Inflammatory macrophage treated with lipopolysaccharide for 4 hours (primary cell): ENCODE measurements at places on chromosomes 5 and 9.

DNA sequence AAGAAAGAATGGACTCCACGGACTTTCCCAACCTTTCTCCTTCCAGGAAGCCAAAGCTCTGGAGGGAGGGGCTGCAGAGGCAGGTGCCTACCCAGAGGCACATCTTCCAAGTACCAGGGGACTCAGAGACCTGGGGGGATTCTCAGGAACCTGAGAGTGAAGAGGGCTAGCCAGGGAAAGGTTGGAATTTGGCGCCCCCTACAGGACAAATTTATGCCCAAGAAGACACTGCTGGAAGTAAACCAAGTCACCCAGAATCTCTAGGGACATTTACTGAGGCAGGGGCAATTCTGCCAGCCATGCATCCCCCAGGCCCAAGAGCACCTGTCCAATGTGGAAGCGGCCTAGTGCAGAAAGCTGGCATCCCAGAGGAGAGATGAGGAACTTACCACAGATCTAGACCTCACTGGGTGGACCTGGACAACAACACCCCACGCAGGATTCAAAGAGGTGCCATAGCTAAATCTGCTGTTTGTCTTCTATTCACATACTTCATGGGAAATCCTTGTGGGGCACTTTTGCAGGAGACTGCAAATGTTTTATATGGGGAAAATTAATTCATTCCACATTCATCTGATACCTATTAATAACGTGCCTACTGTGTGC is 25.9 kb upstream of the IDNK start:
- peak; percentile 23 for DNase-seq

DNA sequence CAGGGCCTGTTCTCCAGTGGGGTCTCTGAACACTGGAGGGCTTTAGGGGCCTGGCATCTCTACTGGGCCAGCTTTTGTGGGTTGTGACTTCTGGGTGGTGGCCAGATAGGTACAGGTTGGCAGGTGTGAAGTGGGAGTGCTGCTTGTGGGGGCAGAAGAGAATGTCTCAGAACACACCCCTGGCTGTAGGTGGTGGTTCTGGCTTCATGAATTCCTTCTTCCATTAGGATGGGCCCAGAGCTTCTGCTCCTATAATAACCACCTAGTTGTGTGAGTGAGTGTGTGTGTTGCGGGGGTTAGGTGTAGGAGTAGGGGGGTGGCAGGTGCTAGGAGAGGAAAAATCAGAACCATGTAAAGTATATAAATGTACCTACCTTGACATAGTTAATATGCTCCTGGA is 1.6 kb downstream of the PDZD2 start:
- DNase-seq = no peak

DNA sequence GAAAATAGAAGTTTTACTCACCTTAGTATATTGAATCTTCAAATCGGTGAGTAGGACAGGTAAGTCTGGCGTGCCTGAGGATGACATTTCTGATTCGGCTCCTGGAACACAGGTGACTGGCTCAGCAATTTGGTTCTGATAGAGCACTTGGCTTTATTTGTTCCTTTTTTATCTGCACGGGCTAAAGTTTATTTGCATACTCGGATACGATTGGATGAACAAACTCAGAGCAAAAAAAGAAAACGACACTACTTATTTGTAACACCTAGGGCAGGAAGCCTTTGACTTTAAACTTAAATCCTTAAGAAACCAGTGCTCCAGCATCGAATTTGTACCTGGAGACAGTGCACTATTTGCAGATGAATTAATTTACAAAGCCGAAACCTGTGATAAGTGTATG is at the start of gene ALDH1A1:
Gene ALDH1A1, minus strand, starts transcription at position 140 of the 400 bp plus-strand sequence. Its CDS starts 53 bp downstream, at position 87.
- peak; percentile 67 for DNase-seq

- DNase-seq = no peak
Measured at GRCh38 chr5:152465140-152465539, 60.1 kb upstream of the NMUR2 start.

DNA sequence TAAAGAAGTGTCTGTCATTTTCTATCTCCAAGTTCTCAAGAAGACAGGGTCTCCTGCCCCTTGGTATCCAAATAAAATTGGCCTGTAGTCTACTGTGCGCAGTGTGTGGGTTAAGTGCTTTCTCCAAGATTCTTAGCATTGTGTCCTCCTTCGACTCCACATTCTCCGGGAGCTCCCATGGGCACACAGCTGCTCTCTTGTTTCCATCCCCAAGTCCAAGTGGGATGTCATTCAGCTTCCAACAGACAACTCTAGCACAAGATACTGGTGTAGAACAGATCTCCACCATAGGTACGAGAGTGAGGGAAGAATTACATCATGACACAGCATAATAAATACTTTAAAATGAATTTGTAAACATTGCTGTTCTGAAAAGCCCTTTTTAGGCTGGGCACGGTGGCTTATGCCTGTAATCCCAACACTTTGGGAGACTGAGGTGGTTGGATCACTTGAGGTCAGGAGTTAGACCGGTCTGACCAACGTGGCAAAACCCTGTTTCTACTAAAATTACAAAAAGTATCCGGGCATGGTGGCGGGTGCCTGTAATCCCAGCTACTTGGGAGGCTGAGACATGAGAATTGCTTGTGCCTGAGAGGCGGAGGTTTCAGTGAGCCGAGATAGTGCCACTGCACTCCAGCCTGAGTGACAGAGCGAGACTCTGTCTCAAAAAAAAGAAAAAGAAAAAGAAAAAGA is 196.2 kb downstream of the C9orf152 start:
- no peak for DNase-seq

DNA sequence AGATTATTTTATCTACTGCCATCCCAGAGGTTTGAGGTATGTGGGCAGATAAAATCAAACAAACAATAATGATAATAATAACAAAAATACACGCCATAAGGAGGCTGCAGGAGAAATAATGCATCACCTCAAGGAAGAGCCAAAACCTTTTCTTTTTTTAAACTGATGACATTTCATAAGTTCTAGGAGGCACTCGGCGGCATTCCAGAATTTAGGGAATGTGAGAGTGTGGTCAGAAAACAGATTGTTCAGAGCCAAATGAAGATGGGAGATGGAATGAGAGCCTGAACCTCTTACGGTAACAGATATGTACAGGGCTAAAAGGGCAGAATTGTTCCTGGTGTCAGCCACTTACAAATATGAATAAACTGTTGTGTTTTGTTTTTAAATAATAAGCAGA is 615.0 kb upstream of the CHD1 start:
- no peak for DNase-seq

- no peak for DNase-seq
Measured at GRCh38 chr5:97480313-97480712, 297.3 kb upstream of the RIOK2 start.

- DNase-seq = no peak
Measured at GRCh38 chr9:135739271-135740220, 37.6 kb downstream of the KCNT1 start.

DNA sequence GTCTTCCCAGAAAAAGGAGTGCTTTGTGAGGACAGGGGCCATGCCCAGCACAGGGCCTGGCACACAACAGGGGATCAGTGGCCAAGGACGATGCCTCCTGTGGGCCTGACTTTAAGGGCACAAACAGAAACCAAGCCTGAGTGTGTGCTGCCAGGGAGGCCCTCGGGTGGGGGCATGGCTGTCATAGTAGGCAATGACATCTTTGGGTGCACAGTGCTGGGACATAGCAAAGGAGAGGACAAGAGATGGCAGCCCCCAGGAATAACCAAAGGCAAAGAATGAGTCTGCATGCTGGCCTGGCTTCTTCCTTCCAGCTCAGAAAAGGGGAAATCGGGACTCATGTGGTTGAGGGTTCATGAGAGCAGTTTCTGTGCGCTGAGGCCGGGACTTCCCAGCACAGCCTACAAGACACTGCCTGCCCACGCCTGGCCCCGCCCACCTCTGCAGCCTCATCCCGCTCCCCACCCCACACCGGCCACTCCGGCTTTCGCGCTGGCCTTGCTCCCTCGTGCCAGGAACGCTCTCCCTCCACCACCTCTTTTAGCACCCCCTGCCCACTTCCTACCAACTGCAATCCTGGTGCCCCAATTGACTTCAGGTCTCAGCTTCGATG is 13.8 kb upstream of the LHX2 start:
- DNase-seq = peak; percentile 93

GRCh38 chr5:73338256-73339050 is 110.1 kb downstream of the FOXD1 start:
- no peak for DNase-seq

GRCh38 chr5:156913719-156914370 is 49.2 kb downstream of the TIMD4 start:
- peak; percentile 16 for DNase-seq

GRCh38 chr9:8725635-8726034 is 926.1 kb upstream of the DMAC1 start:
- DNase-seq = no peak

DNA sequence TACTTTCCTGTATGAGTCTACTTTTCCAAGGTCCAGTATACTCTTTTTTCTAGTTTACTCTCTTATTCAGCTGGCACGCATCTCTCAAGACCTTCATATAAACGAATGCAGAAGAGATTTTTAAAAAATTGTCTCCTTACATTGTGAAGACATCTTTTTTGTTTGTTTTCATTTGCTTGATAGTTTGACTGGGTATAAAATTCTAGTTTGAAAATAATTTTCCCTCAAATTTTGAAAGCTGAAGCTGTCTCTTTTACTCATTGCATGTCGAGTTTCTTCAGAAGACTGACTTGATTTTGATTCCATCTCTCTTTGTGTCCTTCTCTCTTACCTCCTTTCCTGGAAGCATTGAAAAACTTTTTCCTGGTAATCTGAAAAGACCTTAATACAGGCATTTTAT is 3.1 kb upstream of the PCDHB11 start:
- DNase-seq = no peak

DNA sequence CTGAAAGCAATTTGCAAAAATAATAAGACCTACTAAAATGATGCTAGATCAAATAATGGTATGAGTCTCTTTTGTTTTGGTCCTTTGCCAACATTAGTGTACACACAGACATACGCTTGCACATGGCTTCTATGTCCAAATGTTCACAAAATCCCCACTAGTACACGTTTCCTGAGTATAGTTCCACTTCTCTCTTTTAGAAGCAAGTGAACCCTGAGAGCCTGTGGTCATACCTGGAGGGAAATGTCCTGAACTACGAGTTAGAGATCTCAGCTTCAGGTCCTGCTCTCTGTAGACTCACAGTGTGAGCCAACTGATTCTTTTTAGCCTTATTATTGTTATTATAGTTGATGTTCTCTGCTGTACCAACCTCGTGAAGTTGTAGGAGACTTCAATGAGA is 47.3 kb upstream of the ACTBL2 start:
- no peak for DNase-seq

GRCh38 chr9:21316032-21316842 is 11.1 kb upstream of the IFNA5 start:
- no peak for DNase-seq

- DNase-seq = no peak
Measured at GRCh38 chr5:135662683-135663082, 83.9 kb upstream of the CXCL14 start.

- peak; percentile 76 for DNase-seq
Measured at GRCh38 chr5:32233696-32234447, 59.8 kb upstream of the GOLPH3 start.

DNA sequence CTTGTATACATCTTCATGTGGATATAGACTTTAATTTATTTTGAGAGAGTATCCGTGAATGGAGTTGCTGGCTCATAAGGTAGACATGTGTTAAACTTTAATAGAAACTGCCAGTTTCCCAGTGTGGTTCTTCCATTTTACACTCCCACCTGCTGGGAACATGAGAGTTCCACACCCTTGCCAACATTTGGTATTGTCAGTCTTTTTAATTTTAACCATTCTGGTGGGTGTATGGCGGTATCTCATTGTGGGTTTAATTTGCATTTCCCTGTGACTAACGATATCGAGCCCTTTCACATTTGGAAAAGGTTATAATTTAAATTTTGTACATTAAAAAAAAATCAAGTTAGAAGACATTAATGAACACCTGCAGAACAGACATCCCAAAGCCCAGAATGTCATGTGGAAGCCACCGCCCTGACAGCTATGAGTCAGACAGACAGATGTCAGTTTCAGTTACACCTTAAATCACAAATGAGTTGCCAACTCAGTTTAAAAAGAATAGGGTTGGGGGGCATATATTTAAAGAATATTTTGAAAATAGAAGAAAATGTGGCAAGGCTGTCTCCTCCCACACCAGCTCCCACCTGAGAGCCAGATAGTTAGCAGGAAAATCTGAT is 36.9 kb downstream of the ANKRD33B start:
- no peak for DNase-seq

DNA sequence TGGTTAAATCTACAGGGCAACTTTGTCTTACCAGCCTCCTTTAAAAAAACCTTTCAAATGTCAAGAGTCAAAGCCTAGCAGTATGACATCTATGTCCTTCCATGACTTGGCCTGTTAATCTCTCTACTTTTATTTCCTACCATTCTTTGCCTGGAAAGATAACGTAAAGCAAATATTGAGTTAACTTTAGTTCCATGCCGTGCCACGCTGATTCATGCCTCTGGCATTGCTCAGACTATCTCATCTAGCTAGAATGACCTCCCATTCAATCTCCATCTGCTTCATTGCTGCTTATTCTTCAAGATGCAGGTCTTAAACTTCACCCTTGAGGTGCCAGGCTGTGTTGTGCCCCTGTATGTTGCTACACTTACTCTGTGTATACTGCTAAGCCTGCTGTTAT is 729.8 kb downstream of the EFNA5 start:
- DNase-seq = no peak

GRCh38 chr9:36665921-36666431 is 93.3 kb downstream of the MELK start:
- DNase-seq = peak; percentile 57

DNA sequence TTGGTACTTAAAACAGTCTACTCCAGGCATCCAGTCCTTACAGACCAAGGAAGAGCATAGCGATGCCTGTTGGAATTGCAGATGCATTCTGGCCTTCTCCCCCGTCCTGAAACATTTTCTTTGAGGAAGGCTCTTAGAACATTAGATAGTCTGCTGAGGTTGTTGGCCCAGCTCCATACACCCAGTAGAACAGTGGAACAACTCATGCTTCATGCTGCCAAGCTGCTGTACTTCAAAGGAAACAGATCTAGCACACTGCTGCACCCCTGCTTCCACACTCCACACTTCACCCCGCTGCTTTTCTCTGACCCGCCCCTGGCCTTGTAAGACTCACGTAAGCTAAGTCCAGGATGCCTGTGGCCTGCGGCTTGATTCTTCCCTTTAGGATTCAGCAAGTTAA is 33.4 kb upstream of the NCS1 start:
- DNase-seq = no peak

GRCh38 chr5:51652980-51653379 is 269.7 kb downstream of the ISL1 start:
- DNase-seq = no peak

DNA sequence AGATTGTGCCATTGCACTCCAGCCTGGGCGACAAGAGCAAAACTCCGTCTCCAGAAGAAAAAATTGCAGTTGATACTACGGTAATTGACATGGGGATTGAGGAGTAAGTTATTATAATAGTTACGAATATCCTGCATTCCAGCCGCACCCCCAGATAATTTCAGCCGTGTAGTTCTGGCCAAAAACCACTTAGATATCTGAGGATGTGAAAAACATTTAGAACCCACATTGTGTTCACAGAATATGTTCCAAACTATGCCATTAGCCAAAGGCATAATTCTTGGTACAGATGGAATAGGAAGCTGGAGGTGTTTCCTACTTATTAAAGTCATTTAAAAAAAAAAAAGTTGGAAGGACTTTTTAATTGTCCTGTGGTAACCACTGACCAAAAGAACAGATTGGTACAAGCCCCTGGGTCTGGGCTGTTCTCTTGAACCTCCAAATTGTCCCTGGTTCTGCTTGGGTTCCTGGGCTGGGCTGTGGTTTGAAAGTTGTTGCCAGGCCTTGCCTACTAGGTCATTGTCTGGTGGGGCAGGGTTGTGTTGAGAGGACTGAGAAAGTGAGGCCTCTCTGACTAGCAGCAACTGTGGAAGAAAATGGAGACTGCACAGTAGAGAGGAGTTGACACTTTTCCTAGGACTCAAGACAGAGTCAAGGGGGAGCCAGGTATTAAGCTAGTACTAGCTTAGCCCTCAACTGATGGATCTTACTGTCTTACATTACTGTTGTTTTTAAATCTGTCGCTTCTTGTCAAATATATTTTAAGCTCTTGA is 198.8 kb downstream of the NR3C1 start:
- DNase-seq = no peak
